Activated CD4-positive, alpha-beta memory T cell treated with anti-CD3 and anti-CD28 coated beads for 36 hours (primary cell): ENCODE measurements at places on chromosomes 1 and 21. TPM values are rescaled to one million over a fixed set of nuclear protein-coding genes. Genes with fewer than 3 reads are reported as not detected.

- no peak for DNase-seq
Observed at GRCh38 chr1:19621274-19621950, 22.7 kb upstream of the NBL1 start.

DNA sequence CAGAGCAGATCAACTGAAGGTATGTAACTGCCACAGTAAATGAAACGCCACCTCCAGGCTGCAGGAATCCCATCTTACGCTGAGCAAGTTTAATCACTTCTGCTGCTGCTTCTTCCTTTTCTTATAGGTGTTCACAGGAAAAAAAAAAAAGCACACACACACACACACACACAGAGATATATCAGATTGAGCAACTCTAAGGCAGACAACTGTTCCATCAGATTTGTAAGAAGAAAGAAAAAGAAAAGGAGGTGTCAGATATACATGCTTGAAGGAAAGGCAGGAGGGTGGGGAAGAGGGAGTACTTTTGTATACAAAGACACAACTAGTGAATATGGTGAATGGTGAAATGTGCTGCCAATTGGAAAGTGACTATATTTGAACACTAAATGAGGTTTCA is 28.6 kb downstream of the DSTYK start:
- DNase-seq, result no peak

DNA sequence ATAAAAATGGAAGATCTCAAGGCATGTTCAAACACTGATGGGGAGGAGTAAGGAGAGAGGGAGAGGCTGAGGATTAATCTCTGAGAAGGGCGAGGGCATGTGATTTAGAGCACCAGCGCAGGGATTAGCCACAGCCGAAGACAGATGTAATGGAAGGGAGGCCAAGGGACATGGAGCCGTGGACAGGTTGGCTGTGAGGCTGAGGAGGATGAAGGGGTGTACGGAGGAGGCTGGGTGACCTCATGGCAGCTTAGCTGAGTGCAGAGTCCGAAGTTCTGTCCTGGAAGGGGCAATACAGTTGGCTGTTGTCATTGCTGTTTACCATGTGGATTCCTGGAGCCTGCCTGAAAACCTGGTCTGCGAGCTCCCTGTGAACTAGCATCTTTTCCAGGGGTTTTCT is 342.8 kb downstream of the RPS6KC1 start:
- no peak for DNase-seq

Gene CXADR
- 0.29 TPM for total RNA-seq

Gene LPAR3
- total RNA-seq, result 0.83 TPM

DNA sequence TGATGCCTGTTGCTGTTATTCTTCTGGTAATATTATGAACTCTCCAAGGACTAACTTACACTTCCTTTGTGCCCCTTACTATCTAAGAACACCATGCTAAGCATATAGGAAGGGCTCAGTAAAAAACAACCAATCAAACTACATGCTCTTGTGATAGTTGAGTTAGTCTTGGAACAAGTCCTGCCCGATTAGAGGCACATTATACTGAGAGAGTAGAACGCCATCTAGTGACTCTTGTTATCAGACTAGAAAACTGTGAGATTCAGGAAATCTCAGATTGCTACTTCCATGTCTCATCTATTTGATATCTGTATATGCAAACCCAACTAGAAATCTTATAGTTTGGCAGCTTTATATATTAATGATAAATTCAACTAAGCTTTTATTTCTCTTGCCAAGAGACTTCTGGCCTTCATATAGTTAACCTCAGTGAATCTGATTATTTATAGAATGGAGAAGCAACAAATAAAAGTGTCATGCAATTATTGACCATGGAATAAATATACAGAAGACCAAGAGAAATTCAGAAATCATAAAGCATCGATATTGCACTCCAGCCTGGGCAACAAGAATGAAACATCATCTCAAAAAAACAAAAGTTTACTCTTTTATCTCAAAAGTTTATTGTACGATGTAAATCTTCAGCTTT is 7.8 kb upstream of the SRRM1 start:
- no peak for DNase-seq

Gene CAPN2
- total RNA-seq, result 64.5 TPM

Gene CD84
- 20.2 TPM for total RNA-seq

DNA sequence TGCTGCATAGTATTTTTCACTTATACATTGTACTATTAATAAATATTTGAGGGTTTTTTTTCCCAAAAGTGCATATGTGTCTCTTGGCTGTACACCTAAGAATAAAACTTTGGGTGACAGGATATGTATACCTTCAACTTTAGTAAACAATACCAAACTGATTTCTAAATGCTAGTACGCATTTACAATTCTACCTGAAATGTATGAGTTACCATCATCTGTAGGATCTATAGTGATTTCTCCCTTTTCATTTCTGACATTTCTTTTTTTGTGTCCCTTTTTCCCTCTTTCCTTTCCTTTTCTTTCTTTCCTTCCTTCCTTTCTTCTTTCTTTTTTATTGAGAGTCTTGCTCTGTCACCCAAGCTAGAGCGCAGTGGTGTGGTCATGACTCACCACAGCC is 16.7 kb upstream of the BMP8B start:
- no peak for DNase-seq

Gene SFN
- 1.5 TPM for total RNA-seq

DNA sequence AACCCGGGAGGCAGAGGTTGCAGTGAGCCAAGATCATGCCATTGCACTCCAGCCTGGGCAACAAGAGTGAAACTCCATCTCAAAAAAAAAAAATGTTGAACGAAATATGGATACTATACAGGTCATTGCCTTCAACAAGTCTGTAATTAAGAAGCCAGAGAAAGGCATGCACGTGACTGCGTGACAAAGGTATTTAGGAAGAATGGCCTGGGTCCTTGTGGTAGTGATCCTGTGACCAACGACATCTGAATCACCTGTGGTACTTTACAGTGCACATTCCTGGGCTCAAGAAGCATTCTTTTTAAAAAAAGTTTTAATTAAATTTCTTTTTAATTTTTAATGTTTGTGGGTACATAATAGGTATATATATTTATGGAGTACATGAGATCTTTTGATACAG is 115.0 kb downstream of the GREM2 start:
- DNase-seq, result no peak

GRCh38 chr1:150530491-150531159 is 15.1 kb downstream of the FALEC start:
- no peak for DNase-seq

DNA sequence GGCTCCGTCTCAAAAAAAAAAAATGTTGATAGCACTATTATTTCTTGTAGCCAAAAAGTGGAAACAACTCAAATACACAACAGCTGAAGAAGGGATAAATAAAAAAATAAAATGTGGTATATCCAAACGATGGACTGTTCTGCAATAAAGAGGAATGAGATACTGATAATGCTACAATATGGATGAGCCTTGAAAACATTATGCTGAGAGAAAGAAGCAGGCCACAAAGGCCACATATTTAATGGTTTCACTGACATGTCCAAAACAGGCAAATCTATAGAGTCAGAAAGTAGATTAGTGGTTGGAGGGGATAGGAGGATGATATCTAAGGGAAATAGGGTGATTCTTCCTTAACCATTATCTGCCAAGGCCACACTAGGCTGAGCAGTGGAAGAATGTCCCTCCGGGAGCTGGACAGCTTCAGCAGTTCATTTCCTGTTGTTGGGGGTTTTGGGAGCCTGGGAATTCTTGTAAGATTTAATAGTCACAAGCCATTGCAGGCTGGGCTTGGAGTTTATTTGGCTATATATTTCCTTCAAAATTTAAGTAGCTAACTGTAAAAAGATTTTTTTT is 53.5 kb downstream of the ST3GAL3 start:
- no peak for DNase-seq

Gene CELA3A
- not detected for total RNA-seq

Gene WNT3A
- total RNA-seq, result not detected

- DNase-seq, result no peak
Observed at GRCh38 chr1:93804412-93804811, 74.6 kb downstream of the DNTTIP2 start.

DNA sequence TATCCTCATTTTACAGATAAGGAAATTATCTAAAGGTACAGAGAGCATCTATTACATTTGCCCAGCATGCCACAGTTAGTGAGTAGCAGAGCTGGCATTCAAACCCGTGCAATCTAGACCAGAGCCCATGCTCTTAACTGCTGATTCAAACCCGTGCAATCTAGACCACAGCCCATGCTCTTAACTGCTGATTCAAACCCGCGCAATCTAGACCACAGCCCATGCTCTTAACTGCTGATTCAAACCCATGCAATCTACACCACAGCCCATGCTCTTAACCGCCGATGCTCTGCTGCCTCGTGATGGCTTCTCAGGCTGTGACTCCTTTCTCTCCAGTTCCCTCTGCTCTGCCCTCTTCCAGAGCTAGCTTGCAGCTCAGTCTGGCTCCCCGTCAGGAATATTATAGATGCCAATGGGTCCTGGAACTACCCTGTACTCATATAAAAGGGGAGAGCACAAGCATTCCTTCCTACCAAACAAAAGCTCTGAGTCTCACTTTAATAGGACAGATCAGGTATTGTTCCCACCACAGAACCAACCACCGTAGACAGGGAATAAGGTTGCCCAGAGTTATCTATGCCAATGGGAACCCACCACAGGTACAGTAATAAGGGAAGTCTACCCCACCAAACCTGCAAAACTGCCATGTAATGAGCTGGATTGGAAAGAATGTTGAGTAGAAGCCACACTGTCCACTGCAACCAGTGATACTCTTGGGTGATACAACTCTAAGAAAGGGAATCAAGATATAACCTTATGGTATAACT is 78.4 kb downstream of the SMYD3 start:
- peak; percentile 78 for DNase-seq

Gene SELE
- not detected for total RNA-seq

Gene PTGER3
- total RNA-seq, result not detected

- DNase-seq, result peak; percentile 67
Observed at GRCh38 chr1:223845037-223845809, 524 bp downstream of the TP53BP2 start.

DNA sequence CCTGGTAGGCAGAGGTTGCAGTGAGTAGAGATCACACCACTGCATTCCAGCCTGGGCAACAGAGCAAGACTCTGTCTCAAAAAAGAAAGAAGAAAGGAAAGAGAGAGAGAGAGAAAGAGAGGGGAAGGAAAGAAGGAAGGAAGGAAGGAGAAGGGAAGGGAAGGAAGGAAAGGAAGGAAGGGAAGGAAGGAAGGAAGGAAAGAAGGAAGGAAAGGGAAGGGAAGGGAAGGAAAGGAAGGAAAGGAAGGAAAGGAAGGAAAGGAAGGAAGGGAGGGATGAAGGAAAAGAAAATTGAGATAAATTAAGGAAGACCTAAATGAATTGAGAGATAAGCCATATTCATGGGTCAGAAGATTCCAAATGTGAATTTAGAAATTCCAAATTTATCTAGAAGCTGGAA is 92.2 kb downstream of the GLIS1 start:
- DNase-seq, result no peak

DNA sequence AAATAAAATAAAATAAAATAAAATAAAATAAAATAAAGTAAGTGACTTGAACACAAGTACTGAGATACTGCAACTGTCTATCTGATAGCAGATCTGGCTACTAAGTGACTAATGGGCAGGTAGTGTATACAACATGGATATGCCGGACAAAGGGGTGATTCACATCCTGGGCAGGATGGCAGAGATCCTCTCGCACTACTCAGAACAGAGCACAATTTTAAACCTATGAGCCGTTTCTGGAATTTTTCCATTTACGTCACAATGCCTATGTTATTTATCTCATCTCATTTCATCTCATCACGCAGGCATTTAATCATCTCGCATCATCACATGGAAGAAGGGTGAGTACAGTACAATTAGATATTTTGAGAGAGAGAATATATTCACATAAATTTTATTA is 233.3 kb upstream of the COA6 start:
- DNase-seq, result no peak

Gene LHX8
- total RNA-seq, result not detected

- no peak for DNase-seq
Observed at GRCh38 chr21:35150562-35151226, 101.6 kb upstream of the RUNX1 start.

Gene S100A1
- total RNA-seq, result not detected

DNA sequence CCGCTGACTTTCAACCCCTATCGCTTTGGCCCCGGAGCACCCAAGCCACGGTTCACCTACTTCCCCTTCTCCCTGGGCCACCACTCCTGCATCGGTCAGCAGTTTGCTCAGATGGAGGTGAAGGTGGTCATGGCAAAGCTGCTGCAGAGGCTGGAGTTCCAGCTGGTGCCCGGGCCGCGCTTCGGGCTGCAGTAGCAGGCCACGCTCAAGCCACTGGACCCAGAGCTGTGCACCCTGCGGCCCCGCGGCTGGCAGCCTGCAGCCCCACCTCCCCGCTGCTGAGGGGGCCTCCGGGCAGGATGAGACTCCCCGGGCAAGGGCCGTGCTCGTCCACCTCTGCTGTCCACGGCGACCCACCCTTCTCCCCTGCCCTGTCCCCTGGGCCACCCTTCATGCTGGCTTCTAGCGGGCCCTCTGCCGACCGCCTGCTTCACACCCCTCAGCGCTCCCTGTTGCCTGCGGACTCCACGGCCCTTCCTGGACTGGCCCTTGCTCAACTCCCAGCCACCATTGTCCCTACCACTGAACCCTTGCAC is 92.2 kb upstream of the TRABD2B start:
- no peak for DNase-seq

DNA sequence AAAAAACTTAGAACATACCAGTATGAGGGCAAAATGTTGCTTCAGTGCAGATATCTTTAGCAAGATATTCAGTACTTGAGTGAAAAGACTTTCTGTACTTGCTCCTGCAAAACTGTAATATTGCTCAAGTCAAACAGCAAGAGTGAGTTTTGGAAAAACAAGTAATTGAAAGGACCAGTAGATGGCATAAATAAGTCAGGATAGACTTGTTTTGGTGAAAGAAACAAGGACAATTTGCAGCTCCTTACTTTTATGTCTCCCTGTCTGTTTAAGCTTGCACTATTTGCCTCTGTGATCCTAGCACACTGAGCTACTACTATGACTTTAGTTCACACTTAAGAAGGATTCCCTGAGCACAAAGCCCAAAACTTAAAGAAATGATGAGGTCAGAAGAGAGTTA is 39.1 kb downstream of the IFI44 start:
- DNase-seq, result no peak

GRCh38 chr1:111454859-111455641 is 5.8 kb downstream of the ATP5PB start:
- DNase-seq, result no peak

GRCh38 chr1:219967361-219967760 is 39.0 kb upstream of the SLC30A10 start:
- no peak for DNase-seq

GRCh38 chr1:47793563-47793962 is 203.6 kb downstream of the TRABD2B start:
- DNase-seq, result no peak

Gene MROH7
- total RNA-seq, result 0.05 TPM
